ENCODE measurements at places on chromosomes 5 and 9.

DNA sequence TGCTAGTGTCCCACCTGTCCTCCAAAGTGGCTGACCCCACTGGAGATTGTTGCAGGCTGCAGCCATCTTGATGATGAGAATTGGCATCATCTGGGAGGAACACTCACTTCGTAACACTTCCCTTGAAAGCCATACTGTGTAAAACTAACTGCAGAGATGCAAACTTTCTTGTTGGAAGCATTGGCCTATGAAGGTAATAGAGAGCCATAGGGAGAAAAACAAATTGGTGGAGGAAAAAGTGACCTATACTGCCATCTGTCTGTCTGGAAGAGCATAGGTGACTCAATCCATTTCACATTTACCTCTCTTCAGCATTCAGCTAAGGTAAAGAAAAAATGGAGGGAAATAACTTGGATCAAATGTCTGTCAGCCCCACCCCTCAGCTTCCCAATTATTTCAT lies 473.4 kb downstream of the NTRK2 start:
- no peak for DNase-seq

DNA sequence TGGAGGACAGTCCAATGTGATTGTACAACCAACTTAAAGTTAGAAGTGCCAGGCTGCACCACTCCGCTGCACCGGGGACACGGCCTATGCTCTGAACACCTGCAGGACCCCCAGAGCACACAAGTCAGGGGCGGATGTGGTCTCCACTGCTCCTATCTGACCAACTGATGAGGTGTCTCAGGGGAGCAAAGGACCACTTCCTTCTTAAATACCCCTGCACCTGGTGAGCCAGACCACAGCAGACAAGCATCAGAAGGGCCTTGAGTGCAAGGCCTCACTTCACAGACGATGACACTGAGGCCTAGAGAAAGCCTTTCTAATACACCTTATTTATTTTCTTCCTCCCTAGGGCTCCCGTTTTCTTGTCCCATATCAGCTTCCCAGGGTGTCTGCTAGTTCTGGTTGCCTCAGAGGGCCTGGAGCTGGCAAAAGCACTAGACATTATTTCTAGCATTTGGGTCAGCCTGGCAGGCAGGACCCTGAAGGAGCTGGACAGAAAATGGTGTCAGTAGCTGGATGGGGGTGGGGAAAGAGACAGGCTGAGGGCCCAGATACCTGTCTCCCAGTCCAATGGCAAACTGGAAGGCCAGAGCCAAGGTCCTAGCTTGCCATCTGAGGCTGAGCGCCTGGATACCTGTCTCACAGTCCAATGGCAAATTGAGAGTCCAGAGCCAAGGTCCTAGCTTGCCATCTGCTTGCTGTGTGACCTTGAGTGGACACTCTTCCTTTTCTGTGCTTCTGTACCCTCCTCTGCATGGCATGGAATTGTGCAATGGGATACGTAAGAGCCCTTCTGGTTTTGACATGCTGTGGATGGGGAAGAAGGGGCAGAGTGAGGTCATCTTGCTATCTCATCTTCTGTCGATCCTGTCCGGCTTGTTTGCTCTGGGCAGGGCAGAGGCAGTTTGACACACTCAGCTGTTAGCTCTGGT lies 9.0 kb downstream of the CCDC69 start:
- no peak for DNase-seq

DNA sequence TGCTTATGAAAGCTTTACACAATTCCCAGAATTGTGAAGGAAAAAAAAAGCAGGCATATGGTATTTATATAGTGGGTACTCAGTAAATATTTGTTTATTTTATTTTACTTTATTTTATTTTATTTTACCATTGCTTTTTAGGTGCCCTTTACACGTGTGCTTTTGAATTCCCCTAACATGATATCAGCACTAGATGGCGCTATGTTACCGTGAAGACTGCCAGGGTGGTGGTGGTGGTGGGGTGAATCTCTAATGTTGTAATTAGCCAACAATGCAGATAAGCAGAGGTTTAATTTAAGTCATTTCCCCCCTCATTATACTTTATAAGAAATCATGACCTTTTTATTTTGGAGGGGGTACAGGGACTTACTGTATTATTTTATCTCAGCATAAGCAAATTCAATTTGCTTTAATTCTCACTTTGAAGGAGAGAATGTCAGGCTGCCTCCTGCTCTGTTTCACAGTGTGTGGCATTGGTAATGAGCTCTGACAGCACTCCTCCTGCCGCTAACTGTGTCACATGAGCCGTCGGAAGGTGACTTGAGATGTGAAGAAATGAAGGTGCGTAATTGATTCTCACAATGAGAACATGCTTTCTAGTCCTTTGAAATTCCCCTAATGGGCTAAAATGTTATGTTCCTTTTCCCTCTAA lies 165.6 kb downstream of the YTHDC2 start:
- peak; percentile 45 for DNase-seq

GRCh38 chr5:124550731-124551130 lies 195.7 kb downstream of the ZNF608 start:
- no peak for DNase-seq

GRCh38 chr5:140840978-140841962 lies at the start of gene PCDHA8:
TSS of gene PCDHA8 (plus strand) at chr5:140841187. CDS start at chr5:140841322, 135 bp downstream.
- DNase-seq: peak; percentile 82

DNA sequence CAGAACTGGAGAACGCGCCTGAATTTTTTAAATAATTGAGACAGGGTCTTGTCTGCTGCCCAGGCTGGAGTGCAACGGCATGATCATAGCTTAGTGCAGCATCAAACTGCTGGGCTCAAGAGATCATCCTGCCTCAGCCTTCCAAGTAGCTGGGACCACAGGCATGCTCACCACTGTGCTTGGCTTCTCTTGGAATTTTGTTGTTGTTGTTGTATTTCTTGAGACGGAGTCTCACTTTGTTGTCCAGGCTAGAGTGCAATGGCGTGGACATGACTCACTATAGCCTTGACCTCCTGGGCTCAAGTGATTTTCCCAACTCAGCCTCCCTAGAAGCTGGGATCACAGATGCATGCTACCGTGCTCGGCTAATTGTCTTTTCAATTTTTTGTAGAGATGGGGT lies 58.4 kb upstream of the DAB2IP start:
- DNase-seq: no peak

DNA sequence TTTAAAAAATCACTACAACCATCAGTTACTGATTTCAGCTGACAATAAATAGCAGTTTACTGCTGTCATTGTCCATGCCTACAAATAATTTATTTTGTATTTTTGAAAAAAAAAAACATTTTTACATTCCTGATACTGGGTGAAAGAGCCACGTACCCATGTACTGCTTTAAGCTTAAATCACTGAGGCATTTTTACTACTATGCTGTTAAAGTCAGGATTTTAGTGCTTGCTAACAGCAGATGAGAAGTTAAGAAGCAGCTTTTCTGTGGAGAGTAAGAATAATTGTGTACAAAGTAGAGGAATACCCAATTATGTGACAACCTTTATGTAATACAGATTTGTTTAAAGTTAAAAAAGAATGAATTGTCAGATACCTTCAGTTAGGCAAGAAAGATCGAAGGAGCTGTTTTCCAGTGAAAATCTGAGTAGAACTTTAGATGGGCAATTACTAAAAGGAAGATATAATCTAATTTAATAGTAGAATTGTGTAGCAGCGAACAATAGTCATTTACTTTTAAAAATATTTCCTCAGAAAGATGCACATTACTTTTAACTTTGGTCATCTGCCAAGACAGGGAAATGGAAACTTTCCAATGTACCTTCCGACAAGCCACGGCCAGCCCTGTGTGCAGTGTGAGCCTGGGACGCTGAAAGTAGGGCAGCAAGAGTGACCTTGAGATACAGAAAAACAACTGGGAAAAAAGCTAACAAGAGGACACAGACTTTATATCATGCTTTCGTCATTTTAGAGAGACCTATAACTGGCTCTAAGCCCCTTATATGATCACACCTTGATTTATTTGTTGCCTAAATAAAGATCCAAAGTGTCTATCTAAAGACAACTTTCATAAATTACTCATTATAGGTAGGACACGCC lies 39.9 kb downstream of the RHOBTB3 start:
- no peak for DNase-seq

- DNase-seq: no peak
These were observed 70.2 kb downstream of the EPB41L4A start for GRCh38 chr5:112348915-112349314.

- no peak for DNase-seq
These were observed 24.7 kb upstream of the ANKRD34B start for GRCh38 chr5:80594810-80595209.

- DNase-seq: no peak
These were observed 139.2 kb upstream of the SMARCA2 start for GRCh38 chr9:1875921-1876448.

- DNase-seq: no peak
These were observed 360.2 kb upstream of the GRIA1 start for GRCh38 chr5:153130296-153130695.

GRCh38 chr9:107389617-107390071 lies 99.9 kb downstream of the KLF4 start:
- no peak for DNase-seq

DNA sequence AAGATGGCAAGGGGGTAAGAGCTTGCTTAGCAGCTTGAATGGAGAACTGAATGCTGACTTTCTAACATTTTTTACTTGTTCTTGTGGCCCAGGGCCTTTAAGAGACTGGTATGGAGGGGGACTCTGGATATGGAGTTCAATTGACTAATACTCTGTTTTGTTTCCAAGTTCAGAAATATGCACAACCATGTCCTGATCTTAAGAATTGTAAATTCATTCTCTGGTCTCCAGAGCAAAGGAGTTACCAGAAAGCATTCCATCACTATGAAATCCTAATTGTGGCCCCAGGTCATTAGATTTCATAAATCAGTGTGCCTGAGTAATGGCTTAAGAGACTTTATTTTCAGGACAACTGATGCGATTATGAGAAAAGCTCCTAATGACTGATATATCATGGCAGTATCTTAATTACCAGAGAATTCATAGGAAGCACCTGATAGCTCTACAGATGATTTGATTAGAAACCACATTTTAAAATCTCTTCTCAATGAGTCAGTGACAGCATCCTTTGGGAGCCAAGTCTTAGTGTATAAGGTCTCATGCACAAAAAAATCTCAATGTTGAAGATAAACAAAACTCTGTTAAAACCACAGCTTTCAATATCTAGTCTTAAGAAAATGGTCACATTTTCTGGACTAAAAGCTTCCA lies 613.6 kb upstream of the KLF4 start:
- no peak for DNase-seq

DNA sequence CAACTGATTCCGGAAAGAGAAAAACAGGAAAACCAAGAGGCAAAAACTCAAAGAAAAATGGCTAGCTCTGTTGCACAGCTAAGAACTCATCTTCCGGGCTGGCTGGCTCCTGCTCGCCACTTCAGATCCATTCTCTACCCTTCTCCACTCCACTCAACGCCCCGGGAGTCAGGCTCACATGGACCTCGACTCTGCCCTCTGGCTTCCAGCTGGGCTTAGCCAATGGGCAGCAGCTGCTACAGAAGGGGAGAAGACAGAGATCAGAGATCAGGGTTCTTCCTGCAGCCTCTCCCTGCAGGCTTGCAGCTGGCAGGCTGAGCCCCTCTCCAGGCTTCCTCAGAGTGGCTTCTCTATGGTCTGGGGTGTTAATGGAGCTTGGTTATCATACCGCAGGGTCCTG lies 187.5 kb downstream of the MED10 start:
- no peak for DNase-seq

GRCh38 chr5:157236423-157236822 lies 29.5 kb upstream of the CYFIP2 start:
- no peak for DNase-seq

DNA sequence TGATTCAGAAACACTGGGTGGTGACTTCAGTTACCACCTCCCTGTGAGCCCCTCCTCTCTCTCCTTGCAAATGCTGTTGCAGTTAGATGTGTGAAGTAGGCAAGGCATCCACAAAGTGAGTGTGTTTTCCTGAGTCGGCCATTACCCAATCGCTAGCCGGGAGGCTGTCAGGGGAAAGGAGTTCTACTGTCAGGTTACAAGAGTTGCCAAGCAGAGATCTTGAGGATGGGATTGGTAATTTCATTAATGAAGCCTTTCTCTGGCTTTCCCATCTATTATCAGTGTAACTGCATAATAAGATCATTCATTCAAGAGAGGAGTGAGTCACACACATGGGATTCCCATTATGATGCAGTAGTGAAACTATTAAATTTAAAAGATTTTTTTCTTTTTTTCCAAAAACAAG lies 106.9 kb downstream of the GLDC start:
- peak; percentile 30 for DNase-seq

GRCh38 chr5:8523501-8523900 lies 654.6 kb downstream of the MTRR start:
- DNase-seq: no peak

GRCh38 chr9:88476491-88477271 lies 58.3 kb upstream of the NXNL2 start:
- no peak for DNase-seq

DNA sequence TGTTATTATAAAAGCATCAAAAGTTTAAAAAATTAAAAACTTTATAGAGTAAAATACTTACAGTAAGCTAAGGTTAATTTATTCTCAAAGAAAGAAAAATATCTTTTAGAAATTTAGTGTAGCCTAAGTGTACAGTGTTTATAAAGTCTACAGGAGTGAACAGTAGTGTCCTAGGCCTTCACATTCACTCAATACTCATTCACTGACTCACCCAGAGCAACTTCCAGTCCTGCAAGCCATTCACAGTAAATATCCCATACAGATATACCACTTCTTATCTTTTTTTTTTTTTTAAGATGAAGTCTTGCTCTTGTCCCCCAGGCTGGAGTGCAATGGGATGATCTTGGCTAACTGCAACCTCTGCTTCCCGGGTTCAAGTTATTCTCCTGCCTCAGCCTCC lies 73.1 kb upstream of the FST start:
- no peak for DNase-seq

DNA sequence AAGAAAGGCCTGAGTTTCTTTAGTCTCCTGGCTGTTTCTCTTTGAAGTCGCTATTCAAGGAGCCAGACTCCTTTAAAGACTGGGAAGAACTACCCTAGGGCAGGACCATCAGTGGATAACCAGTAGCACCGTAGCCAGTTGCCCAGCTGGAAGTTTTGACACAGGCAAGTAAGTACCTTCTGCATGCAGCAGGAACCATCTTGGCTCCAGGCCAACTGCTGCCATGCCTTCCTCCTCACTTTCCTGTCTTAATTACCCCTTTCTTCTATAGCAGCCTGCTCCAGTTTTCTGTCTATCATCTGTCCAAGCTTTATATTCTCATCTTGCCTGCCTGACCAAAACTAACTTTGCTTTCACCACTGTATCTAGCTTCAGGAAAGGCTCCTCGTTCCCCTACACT lies 149.7 kb upstream of the SV2C start:
- DNase-seq: peak; percentile 26

GRCh38 chr9:68919661-68920060 lies 94.3 kb downstream of the PRKACG start:
- no peak for DNase-seq

GRCh38 chr9:92739346-92739970 lies 25.2 kb downstream of the BICD2 start:
- DNase-seq: no peak

DNA sequence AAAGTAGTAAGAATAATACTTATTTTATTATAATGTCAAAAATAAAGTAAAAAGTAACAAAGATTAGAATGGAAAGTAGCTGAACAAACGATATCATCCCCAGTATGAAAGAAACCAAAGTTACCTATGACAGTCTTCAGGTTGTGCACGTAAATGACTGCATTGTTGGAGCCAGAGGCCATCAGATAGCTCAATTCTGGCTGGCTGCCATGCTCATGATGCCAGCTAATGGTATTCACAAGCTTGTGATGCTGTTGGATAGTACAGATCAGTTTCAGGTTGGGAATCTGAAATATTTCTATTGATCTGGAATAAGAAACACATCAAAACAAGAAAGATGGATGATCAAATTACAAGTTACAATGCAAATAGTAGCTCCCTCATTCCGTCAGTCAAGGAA lies 21.1 kb downstream of the GEMIN5 start:
- peak; percentile 36 for DNase-seq

GRCh38 chr5:40485021-40485998 lies 194.4 kb upstream of the PTGER4 start:
- no peak for DNase-seq
